NCI-H2029 (cell line): ENCODE measurements at places on chromosomes 2 and 18.

DNA sequence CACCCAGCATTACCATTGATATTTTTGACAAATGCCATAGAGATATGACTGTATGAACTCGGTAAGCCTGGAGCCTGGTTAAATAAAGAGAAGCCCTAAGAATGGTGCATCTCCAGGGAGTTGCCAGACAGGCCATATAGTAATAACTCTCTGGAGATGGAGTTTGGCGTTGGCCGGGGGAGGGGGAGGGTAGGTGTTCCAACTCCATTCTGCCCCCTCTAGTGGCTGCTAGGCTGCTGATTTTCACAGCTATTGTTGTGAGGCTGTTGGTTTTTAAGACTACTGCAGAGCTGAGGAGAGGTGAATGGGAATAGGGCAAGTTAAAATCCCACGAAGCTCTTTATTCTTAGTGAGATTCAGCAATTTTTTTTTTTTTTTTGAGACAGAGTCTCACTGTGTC is 99.9 kb downstream of the GALNT14 start:
- DNase-seq, result no peak

GRCh38 chr2:109162999-109163398 is 34.0 kb downstream of the SH3RF3 start:
- DNase-seq, result peak; percentile 93

DNA sequence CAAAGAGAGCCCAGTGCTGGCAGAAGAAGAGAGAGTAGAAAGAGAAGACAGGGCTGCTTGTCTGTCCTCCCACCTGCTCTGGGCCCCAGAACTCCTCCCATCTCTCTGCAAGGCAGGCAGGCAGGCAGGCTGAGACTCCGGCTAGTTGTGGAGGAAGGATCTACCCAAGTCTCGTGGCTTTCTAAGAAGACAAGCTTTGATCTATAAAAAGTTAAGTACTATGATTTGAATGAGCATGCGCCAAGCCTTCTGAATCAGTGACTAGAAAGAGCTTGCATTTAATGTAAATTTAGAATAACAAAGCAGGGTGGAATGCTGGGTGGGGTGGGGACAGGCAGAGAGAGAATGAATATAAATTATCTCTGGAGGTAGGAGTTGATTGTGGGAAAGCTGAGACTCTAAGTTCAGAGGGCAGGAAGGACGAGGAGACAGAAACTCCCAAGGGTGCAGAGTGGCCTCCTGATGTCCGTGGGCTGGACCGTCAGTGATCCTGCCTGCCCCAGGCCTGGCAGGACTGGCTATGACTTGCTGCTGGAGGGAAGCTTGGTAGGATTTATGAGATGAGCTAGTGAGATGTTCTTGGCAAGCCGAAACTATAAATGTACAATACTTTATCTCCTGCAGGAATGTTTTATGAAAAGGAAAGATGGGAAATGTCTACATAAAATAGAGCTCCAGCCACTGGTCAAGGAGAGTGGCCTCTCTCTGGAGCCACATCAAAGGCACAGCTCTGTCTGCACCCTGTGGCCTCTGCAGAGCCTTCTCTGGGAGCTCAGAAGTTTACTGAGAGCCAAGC is 447.5 kb downstream of the TNS1 start:
- DNase-seq, result no peak

GRCh38 chr2:134268265-134268664 is 14.4 kb downstream of the MGAT5 start:
- DNase-seq, result no peak

GRCh38 chr2:35741556-35741955 is 614.0 kb upstream of the CRIM1 start:
- no peak for DNase-seq

DNA sequence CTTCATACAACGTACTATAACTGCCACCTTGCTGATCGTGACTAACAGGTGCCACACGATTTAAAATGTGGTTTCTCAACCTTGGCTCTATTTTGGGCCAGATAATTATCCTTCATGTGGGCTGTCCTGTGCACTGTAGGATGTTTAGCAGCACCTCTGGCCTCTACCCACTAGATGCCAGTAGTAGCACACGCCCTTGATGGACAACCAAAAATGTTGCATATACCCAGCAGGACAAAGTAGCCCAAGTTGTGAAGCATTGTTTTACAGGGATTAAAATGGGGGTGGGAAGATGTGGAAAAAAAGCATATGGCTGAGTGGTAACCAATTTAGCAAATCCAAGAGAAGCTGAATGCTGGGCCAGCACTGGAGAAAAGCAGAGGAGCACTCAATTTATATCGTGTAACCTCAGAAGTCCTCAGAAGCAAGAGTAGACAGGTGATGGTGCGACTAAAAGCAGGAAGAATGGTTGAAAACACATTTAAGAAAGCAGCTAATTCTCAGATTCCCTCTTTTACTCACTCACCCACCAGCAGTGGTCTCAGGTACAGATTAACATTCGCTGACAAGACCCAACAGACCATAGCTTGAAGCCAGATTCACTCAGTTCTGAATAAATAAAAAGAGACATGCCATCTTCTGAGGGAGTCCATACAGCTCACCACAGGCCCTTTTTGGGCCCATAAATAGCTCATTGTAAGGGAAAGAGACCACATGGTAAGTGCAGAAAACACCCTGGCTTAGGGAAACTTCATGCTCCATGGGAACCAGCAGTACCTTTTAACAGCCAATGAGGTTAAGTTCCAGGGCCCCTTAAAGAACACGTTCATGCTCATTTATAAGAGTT is 50.6 kb downstream of the RAPH1 start:
- no peak for DNase-seq

GRCh38 chr18:79518028-79518682 is 122.4 kb downstream of the NFATC1 start:
- no peak for DNase-seq

- no peak for DNase-seq
These were observed 44.0 kb downstream of the ATP6V1C2 start for GRCh38 chr2:10765461-10765860.
